ENCODE measurements at places on chromosomes 3 and 15. TPM values are rescaled to one million over a fixed set of nuclear protein-coding genes. Genes with fewer than 3 reads are reported as not detected.

The MRAS gene
- 25.0 TPM for polyA plus RNA-seq

The IQCF5 gene
- not detected for polyA plus RNA-seq

The BCHE gene
- not detected for polyA plus RNA-seq

- no peak for DNase-seq
Observed at GRCh38 chr3:58063022-58063815, 55.0 kb downstream of the FLNB start.

The SLC27A2 gene
- 0.49 TPM for polyA plus RNA-seq

DNA sequence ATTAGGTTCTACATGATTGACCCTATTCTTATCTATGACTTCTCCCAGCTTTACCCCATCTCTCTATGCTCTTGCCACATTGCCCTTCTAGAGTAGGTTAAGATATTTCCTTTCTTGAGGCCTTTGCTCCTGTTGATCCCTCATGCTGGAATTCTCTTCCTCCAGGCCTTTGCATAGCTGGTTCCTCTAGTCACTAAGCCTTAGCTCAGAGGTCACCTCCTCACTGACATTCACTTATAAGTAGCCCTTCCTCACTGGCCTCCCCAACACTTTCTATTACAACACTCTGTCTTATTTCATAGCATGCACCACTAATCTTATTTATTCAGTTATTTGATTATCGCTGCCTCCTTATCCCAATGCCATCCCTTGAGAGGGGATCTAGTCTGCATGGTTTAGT is 228.4 kb upstream of the COL8A1 start:
- no peak for DNase-seq

The SPATA16 gene
- polyA plus RNA-seq: not detected

The CD86 gene
- polyA plus RNA-seq: not detected

The GCNT3 gene
- polyA plus RNA-seq: 0.08 TPM

GRCh38 chr15:28914483-28915023 is 28.8 kb downstream of the APBA2 start:
- DNase-seq: no peak

DNA sequence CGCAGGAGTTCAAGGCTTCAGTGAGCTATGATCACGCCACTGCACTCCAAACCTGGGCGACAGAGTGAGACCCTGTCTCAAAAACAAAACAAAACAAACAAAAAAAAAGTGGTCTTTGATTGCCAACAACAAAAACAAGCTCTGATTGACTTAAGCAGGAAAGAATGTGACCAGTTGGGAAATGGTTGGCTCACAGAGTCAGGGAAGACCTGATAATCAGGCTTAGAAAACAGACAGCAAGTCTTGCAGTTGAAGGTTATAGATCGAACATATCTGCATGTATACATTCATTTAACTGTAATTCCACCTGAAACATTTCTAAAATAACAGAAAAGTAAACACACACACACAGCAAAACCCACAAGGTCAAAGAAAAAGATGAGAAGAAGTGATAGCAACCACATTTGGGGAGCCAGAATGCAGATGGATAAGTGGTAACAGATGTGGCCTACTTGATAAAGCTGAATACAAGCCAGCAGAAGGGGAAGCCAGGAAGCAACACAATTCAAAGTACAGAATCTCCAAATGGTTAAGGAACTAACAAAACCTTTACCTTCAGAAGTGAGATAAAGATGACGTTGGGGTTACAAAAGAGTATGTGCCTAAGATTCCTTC is 699.9 kb upstream of the ZNF385D start:
- DNase-seq: peak; percentile 44

- no peak for DNase-seq
Observed at GRCh38 chr15:88378188-88378637, 89.0 kb downstream of the MRPL46 start.

The CFAP161 gene
- polyA plus RNA-seq: 0.03 TPM

The ZNF609 gene
- 10.3 TPM for polyA plus RNA-seq

The RNF13 gene
- 14.9 TPM for polyA plus RNA-seq

DNA sequence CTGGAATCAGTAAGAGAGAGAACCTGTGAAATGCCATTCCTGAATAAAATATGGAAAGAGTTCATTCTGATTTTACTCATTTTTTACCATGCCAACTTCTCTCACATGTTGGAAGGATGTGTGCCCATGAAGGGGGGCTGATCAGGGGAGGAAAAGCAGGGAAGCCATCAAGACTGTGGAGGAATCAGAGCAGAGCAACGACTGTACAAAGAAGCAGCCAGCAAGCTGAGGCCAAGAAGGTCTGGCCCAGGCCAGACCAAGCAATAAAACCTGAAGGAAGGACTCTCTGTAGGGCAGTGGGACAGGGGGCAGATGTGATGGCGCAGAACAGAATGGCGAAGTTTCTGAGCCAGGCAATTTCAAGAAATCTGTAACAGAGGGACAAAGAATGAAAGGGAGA is 24.0 kb upstream of the ARNT2 start:
- DNase-seq: no peak

DNA sequence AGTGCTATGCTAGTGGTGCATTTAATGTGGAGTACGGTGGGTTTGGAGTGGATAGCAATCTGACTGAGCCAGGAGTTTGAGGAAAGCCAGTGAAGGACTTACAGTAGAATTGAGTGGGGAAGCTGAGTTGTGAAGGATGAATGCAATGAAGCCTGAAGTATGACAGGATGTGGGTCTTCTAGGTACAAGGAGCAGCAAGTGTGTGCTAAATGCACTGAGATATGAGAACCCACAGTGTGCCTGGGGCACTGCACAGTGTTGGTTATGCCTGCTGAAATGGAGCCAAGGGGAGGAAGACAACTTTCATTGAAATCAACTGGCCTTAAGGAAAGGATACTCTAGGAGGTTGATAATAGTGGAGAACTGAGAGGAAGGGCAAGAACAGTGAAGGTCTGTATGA is 105.5 kb upstream of the MRPL3 start:
- DNase-seq: no peak

- no peak for DNase-seq
Observed at GRCh38 chr3:162538491-162538890, 1041.9 kb downstream of the OTOL1 start.

The BLM gene
- 2.9 TPM for polyA plus RNA-seq

The APOD gene
- 0.05 TPM for polyA plus RNA-seq

- DNase-seq: no peak
Observed at GRCh38 chr3:43043793-43044192, 62.1 kb downstream of the POMGNT2 start.

Measured in SK-N-SH (cell line).